Astrocyte of the hippocampus (primary cell): ENCODE measurements at places on chromosomes 7 and 10.

DNA sequence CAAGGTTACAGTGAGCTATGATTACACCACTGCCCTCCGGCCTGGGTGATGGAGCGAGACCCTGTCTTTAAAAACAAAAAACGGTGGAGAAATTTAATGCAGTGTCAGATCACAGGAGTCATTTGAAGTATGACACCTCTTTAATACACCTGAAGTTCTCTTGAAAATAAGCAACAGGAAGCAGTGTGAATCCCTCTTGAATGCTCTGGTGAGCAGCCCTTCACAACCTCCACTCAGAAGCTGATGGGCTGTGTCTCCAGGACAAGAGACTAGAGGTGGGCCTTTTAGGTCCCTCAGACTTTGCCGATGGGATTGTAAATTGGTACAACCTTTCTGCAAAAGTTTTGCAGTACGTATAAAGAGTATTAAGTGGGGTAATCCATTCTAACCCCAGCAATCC, 50.1 kb downstream of the CYP26A1 start:
- no peak for DNase-seq

- DNase-seq, result no peak
These were observed 7.5 kb upstream of the JAKMIP3 start for GRCh38 chr10:132058111-132058745.

DNA sequence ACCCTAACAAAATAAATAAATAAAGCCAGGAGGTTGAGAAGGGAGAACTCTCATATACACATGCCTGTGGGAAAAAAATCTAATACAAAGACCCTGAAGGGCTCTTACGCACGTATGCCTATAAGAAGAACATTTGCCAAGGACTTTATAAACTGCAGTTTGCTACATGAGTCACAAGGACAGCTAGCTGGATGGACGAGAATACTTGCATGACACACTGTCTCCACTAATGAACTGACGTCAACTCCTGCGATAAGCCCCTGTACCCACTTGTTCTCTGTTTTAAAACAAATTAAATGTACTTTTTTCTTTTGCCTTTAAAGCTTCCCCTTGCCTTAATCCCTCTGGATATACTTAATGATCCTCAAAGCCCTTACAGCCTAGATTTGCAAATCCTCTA, 374.6 kb upstream of the GHITM start:
- DNase-seq, result peak; percentile 77

DNA sequence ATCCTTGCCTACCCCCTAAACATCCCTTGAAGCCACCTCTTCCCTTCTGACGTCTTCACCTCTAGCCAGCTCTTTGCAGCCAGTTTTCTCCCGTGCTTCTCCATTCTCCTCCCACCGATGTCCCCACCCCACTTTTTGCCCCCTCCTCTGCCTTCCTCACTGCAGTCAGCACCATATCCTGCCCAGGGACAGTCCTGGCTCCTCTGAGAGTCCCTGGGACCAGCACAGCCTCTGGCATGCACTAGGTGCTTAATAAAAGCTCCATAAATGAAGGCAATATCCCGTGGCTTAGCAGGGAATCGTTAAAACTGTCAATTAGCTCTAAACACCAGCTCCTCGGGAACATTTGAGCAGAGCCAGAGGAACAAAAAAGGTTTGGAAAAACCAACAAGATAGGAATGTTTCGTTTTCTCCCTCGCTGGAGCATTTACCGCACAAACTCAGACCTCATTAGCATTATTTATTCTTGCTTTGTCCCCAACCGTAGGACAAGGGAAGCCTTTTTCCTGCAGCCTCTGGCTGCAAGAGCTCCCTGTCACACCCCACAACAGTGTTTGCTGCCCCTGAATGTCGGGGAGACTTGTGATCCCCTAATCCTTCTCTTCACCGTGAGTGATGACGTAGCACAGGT, 16.1 kb downstream of the MYL10 start:
- peak; percentile 67 for DNase-seq

DNA sequence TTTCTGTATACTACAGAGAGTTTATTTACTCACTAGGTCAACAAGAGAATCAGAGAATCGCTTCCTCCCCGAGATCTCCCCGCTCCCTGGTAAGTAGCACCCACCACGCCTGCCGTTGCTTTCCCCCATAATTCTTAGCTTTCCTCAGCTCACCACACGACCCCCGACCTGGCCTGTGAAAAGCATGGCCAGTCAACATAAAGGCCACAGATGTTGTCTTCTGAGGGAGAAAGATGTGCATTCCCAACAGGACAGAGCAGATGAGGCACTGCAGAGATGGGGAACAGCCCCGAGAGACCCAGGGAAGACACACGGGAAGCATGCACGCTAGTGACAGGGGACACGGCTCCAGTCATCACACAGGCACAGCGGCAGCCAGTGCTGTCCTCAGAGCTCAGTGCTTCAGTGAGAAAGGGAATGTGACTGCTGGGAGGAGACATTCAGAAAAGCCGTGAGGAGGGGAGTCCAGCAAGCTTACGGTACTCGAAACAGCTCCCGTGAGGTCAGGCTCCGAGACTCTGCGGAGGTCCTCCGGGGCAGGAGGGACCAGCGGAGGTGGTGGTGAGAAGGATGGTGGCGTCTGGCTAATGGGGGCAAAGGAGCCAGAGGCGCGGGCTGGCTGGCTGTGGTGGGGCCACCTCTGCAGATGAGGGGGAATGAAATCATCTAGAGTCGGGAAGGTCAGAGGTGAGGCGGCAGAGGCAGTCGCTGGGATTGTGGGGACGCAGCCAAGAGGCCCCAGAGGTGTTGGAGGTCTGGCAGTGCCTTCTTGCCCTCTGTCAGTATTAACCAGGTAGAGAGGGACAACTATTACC, 123.4 kb upstream of the PDLIM1 start:
- no peak for DNase-seq

GRCh38 chr7:93923296-93923695, 1.8 kb downstream of the GNG11 start:
- DNase-seq, result peak; percentile 6

- DNase-seq, result no peak
These were observed 64.4 kb downstream of the ITGB8 start for GRCh38 chr7:20395104-20395503.

DNA sequence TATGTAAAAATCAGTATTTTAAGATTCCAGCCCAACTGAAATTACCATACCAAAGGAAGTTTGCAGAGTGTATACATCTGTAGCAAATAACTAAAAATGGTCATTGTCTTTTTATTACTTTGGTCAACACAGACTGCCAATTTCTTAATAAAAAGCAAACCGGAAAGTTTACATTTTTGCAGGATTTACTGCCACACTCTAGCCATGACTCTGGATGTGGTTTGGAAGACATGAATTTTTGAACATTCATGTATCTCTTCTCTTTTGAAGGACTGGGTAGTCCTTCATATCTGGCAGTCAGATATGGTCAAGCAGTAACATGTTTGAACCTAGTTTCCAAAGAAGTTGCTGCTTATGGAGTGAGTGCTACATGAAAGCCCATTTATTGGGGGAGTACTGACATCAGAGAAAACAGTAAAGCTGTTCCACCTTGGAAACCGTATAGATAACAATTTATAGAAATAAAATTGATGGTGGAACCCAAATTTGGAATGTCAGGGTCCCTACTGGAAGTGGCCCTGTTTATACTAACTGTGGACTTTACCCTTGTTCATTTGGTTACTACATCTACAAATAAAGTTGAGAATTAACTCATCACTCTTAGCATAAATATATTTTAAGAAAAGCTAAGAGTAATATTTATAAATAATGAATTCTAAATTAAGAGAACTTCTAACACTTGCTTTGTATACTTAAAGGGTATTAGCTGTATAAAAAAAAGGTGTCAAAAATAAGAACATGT, 84.6 kb downstream of the ZMYND11 start:
- no peak for DNase-seq

- DNase-seq, result no peak
These were observed 21.6 kb upstream of the CSGALNACT2 start for GRCh38 chr10:43116596-43116995.

DNA sequence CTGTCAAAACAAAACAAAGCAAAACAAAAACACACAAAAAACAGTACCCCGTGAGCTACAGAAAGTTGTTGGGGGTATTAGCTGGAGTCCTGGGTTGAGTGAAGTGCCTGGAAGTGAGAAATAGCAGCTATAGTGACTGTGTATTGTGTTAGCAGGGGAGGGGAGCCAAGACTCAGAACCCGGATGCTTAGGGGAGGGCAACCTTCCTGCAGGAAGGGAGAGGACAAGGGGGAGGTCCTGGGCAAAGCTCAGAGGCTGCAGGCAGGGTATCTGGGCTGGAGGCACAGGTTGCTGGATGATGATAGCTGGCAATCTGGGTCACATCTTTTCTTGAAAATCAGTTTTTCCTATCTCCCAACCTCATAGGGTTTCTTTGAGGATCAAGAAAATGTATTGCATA, 75.8 kb upstream of the PARD3 start:
- no peak for DNase-seq

GRCh38 chr10:49593564-49593875, 16.6 kb upstream of the SLC18A3 start:
- DNase-seq, result no peak

DNA sequence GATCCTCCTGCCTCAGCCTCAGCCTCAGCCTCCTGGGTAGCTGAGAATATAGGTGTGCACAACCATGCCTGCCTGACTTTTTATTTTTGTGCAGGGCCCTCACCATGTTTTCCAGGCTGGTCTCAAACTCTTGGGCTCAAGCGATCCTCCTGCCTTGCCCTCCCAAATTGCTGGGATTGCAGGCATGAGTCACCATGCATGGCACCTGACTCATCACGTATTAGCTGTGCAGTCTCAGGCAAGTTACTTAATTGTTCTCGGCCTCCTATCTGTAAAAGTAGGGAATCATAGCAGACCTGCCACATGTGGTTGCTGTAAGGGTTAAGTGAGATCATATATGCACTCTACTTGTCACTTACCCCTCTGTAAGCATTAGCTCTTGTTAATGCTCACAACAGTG, 117.2 kb downstream of the ANLN start:
- DNase-seq, result no peak

- DNase-seq, result peak; percentile 9
These were observed 549.1 kb downstream of the XPNPEP1 start for GRCh38 chr10:109374215-109374614.

- DNase-seq, result no peak
These were observed 98.7 kb downstream of the RALA start for GRCh38 chr7:39721919-39722597.

DNA sequence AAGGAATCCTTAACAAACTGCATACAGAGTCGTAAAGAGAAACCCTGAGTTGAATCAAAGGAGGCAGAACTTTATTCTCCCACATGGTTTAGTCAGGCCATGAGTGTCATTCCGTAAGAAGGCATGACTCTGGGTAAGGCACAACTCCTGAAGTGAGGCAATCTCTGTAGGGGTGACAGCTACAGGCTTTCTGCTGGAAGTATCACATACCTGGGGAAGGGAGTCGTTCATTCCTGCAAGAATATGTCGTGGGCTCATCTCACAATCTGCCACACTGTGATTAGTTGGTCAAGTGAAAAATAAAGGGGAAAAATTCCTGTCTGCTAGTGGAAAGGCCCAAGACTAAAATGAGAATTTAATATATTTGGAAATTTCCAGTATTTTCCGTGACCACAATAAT, 392.6 kb downstream of the POM121L12 start:
- no peak for DNase-seq

GRCh38 chr7:7426676-7427075, 109.0 kb downstream of the COL28A1 start:
- no peak for DNase-seq

GRCh38 chr7:111516612-111517011, 45.7 kb downstream of the IMMP2L start:
- DNase-seq, result no peak

GRCh38 chr7:77808517-77808916, 9.9 kb downstream of the PHTF2 start:
- DNase-seq, result no peak

- peak; percentile 97 for DNase-seq
These were observed 80.4 kb upstream of the CDK6 start for GRCh38 chr7:92916770-92917224.

- no peak for DNase-seq
These were observed 58.3 kb upstream of the DOCK1 start for GRCh38 chr10:126846959-126847358.

- no peak for DNase-seq
These were observed 4.7 kb downstream of the FXYD4 start for GRCh38 chr10:43376046-43376635.

GRCh38 chr10:87559392-87559791, 54.7 kb downstream of the MINPP1 start:
- no peak for DNase-seq

GRCh38 chr7:1468643-1469298, 9.5 kb upstream of the MICALL2 start:
- DNase-seq, result no peak

DNA sequence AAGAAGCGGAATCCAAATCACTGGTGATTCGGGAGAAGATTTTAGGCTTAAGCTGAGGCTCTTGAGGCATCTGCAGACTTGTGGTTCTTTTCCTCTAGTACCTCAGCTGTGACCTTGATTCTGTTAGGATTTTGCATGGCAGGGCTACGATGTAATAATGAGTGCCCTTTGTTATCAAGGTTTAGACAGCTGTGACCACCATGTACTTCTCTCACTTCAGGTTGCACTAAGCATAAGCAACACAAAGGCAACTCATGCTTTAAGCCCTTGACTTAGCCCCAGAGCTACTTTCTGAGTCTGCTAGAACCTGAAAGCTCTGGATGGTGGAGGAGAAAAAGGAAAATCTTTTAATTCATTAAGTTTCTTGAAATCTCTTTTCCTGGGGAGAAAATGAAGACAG, 1052.3 kb upstream of the PHF14 start:
- no peak for DNase-seq

DNA sequence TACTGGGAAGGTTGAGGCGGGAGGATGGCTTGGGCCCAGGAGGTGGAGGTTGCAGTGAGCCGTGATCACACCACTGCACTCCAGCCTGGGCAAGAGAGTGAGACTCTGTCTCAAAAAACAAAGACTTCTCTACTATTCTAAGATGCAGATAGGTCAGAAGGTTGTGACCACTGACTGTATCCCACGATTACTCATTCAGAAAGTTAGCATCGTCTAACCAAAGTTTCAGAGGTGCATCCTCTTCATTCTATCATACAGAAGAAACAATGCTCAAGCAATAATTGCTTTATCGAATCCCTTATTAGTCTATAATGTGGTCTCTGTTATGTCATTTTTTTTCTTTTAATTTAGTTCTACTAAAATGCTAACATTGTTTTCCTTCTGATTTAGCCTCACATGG, 348.7 kb upstream of the LRGUK start:
- no peak for DNase-seq

GRCh38 chr7:13197501-13197900, 510.1 kb downstream of the ARL4A start:
- DNase-seq, result no peak

DNA sequence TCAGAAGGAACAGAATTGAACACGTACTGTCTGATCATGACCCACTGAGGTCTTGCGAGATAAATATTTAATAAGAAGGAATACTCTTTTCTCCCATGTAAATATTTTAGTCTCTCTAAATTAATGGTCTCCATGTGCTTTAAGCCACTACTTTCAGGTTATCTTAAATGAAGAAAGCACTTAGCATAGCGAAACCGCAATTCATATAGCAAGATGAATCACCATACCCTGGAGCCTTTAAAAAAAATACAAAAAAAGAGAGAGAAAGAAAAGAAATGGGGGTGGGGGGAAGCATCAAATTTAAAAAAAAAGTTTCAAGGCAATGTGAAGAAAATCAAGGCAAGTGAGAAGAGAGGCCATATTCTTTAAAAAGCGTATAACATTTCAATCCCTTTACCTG, 82.5 kb downstream of the CTTNBP2 start:
- DNase-seq, result no peak
